ENCODE measurements at places on chromosomes 7 and 10. TPM values are rescaled to one million over a fixed set of nuclear protein-coding genes. Genes with fewer than 3 reads are reported as not detected.

GRCh38 chr7:26664274-26664673 lies 200.1 kb downstream of the SKAP2 start:
- no peaks in the 10 kb centered on the region for H3K36me3 ChIP-seq
- no peak overlapping the region for H3K27ac ChIP-seq
- H3K27me3 ChIP-seq, result no peaks in the 10 kb centered on the region
- no peak overlapping the region for H3K4me3 ChIP-seq

DNA sequence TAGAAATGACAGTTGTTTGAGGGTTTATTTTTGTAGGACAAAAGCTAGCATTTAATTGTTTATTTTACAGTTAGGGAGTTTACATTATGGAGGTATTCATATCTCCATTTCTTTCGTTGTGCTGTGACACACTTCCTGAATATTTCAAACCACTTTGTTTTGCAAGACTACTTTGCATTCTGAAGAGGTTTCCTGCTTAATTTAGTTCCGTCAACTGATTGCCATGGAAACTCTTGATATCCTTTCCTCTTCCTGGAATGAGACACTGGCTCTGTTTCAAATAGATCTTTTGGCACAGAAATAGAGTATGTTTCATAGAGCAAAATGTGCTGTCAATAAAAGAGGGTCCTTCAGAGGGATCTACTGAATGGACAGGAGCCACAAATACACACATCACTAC lies 159.5 kb upstream of the AGR3 start:
- no peak overlapping the region for H3K4me3 ChIP-seq
- H3K36me3 ChIP-seq, result no peaks in the 10 kb centered on the region
- H3K27me3 ChIP-seq, result no peaks in the 10 kb centered on the region

DNA sequence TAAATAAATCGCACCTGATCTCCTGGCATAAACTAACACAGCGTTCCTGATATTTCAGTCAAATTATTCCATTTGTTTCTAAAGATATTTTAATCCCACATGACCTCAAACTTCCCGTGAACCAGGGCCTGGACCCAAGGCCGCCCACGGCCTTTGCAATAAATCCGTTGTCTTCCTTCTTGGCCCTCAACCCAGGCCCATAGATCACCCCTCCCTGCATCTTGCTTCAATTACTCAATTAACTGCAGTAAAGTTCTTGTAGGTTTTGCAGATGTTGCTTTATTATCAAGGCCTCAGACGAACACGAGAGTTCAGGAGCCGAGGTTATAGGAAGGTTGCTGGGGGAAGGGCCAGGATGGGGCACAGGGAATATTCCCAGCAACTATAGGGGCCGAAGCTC lies 249.4 kb downstream of the RAB11FIP2 start:
- peaks cover 22% of the 10 kb centered on the region for H3K27me3 ChIP-seq
- no peak overlapping the region for H3K4me3 ChIP-seq
- no peaks in the 10 kb centered on the region for H3K36me3 ChIP-seq
- no peak for DNase-seq
- no peaks in the 10 kb centered on the region for H3K4me1 ChIP-seq

GRCh38 chr7:158050978-158051651 lies 536.5 kb downstream of the PTPRN2 start:
- DNase-seq, result no peak
- no peaks in the 10 kb centered on the region for H3K4me1 ChIP-seq
- H3K27ac ChIP-seq, result no peak overlapping the region
- H3K36me3 ChIP-seq, result no peaks in the 10 kb centered on the region
- peaks cover 34% of the 10 kb centered on the region for H3K27me3 ChIP-seq

- H3K36me3 ChIP-seq, result no peaks in the 10 kb centered on the region
- H3K27me3 ChIP-seq, result peaks cover 3% of the 10 kb centered on the region
- H3K27ac ChIP-seq, result no peak overlapping the region
- no peak for DNase-seq
Measured at GRCh38 chr7:47757921-47758411, 176.1 kb upstream of the TNS3 start.

DNA sequence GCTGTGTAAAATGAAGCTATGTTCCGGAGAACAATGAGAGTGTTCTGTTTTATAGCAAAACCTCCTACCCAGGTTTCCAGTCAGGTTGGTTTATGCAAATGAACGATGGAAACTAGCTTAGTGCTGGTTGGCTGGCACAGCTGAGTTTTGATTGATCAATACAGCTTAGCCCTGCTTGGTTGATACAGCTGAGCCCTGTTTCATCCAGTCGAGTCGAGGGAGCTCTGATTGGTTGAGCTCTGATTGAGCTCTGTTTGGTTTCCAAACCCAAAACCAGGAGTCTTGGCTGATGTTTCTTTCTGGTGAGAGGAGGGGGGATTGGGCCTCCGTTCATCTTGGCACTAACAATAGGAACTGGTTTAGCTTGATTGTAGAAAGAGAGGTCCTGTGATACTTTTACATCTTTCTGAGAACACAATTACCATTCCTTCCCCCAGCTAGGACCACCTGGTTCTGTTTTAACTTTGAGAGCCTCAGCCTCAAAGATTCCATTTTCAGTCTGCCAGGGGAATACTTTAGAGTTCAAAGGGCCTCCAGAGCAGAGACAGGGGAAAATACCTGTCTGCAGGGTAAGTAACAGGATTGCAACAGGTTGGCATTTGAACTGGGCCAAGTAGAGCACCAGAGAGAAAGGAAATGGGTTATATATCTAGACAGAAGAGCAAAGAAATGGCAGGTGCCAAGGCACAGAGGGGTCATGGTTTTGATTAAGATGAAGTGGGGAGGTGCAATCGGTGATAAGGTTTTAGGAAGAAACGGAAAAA lies 210.9 kb downstream of the GRM8 start:
- no peaks in the 10 kb centered on the region for H3K36me3 ChIP-seq
- no peaks in the 10 kb centered on the region for H3K4me1 ChIP-seq
- H3K27me3 ChIP-seq, result no peaks in the 10 kb centered on the region
- no peak overlapping the region for H3K4me3 ChIP-seq
- H3K27ac ChIP-seq, result no peak overlapping the region

- H3K36me3 ChIP-seq, result no peaks in the 10 kb centered on the region
- H3K27ac ChIP-seq, result no peak overlapping the region
- H3K4me3 ChIP-seq, result no peak overlapping the region
- H3K4me1 ChIP-seq, result no peaks in the 10 kb centered on the region
- DNase-seq, result peak; percentile 63
Measured at GRCh38 chr10:2839081-2839725, 228.1 kb upstream of the PFKP start.

GRCh38 chr7:150855046-150855445 lies 2.7 kb downstream of the AOC1 start:
- H3K4me3 ChIP-seq, result no peak overlapping the region
- no peak for DNase-seq
- no peaks in the 10 kb centered on the region for H3K36me3 ChIP-seq
- H3K27ac ChIP-seq, result no peak overlapping the region
- peaks cover 73% of the 10 kb centered on the region for H3K27me3 ChIP-seq

DNA sequence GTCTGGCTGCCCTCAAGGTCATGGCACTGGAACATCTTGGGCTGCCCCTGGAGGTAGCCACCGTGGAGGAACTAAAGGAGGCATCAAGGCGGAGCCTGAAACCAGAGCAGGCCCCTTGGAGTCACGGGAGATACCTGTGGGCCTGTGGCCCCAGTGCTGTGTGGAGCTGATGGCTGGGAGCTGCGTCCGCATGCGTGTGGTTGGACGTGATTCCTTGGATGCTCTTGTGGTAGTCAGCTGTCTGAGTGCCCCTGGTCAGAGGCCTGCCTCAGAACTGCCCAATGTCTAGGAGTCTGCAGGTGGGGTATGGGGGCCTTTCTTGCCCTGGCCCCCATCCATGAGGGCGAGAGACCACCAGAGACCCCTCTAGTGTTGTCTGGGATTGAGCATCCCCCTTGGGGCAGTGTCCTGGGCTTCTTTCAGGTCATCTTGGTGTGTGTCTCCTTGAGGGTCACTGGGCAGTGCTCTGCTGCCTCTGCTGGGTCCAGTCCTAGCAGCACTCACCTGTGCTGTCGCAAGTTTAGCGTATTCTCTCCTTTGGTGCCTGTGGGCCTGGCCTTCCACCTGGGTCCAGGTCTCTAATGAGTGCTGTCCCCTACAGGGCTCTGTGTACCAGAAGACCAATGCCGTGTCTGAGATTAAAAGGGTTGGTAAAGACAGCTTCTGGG lies 8.1 kb downstream of the PGAM2 start:
- no peak for DNase-seq
- no peaks in the 10 kb centered on the region for H3K27me3 ChIP-seq
- peaks cover 82% of the 10 kb centered on the region for H3K36me3 ChIP-seq
- H3K4me1 ChIP-seq, result no peaks in the 10 kb centered on the region

- peaks cover 19% of the 10 kb centered on the region for H3K36me3 ChIP-seq
- H3K27ac ChIP-seq, result no peak overlapping the region
- peak overlapping the region; percentile 97 for H3K4me3 ChIP-seq
- peak; percentile 32 for DNase-seq
- H3K4me1 ChIP-seq, result peaks cover 12% of the 10 kb centered on the region
Measured at GRCh38 chr7:141550386-141551093, 670 bp upstream of the AGK start.

- H3K36me3 ChIP-seq, result peaks cover 32% of the 10 kb centered on the region
- H3K27ac ChIP-seq, result no peak overlapping the region
- DNase-seq, result no peak
- H3K27me3 ChIP-seq, result no peaks in the 10 kb centered on the region
Measured at GRCh38 chr7:86942081-86942480, 117.4 kb downstream of the ELAPOR2 start.

DNA sequence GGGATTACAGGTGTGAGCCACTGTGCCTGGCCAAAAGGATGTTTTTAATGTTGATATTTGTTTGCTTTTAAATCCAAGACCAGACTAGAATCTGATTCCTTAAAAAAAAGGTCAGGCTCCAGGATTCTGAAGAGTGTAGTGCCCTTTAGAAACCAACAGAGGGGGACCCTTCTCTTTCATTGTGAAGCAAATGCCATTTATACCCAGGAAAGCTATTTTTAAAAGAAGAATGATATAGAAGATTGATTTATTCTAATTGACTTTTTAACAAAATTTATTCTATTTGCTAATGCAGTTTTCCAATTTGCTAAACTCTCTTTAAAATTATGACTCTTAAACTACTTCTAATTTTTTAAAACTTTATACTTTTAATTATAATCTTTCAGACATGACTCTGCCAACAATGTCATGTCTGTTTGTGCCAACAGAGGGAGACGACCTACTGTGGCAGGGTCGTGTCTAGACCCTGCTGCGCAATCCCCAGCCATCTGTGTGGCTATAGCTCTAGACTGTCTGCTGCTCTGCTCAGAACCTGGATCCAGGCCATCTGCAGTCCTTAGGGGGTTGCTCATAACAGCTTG lies 201.0 kb upstream of the IMMP2L start:
- no peak overlapping the region for H3K4me3 ChIP-seq
- no peaks in the 10 kb centered on the region for H3K27me3 ChIP-seq
- H3K36me3 ChIP-seq, result no peaks in the 10 kb centered on the region
- DNase-seq, result no peak

TAS2R16 gene
- not detected for total RNA-seq

PIK3CG gene
- 35.4 TPM for total RNA-seq

EIF4EBP2 gene
- 54.1 TPM for total RNA-seq

PTPRZ1 gene
- total RNA-seq, result 0.04 TPM

NUTM2D gene
- total RNA-seq, result 9.6 TPM

OR2A1 gene
- total RNA-seq, result not detected

C10orf62 gene
- not detected for total RNA-seq
